ENCODE measurements at places on chromosomes 1 and 21.

- DNase-seq: peak; percentile 62
Observed at GRCh38 chr1:198699167-198700015, 60.6 kb downstream of the PTPRC start.

- peak; percentile 53 for DNase-seq
Observed at GRCh38 chr1:93585059-93585966, 96.3 kb downstream of the BCAR3 start.

DNA sequence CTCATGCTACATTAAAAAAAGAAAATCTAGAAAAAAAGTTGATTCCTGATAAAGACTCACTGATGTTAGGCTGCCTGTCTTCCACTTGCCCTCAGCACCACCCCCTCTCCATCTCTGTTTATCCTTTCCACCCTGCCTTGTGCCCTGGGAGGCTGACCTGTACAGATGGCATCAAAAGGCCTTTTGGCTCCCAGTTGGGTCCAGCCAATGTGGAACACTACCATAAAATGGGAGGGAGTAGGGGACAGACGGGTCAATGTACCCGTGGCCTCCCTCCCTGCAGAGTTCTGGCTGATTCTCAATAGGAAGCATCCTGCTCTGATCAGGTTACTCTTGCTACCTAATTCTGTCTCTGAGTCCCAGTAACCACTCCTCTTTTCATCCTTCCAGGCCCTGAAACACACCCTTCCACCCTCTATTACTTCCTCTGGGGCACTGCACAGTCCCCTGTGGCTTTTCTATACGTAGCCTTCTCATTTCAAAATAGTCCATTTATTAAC, 300.0 kb downstream of the HHIPL2 start:
- DNase-seq: no peak

- DNase-seq: peak; percentile 42
Observed at GRCh38 chr1:231407547-231408396, 14.3 kb downstream of the EGLN1 start.

GRCh38 chr1:76336931-76337371, 262.4 kb downstream of the ST6GALNAC3 start:
- peak; percentile 82 for DNase-seq

DNA sequence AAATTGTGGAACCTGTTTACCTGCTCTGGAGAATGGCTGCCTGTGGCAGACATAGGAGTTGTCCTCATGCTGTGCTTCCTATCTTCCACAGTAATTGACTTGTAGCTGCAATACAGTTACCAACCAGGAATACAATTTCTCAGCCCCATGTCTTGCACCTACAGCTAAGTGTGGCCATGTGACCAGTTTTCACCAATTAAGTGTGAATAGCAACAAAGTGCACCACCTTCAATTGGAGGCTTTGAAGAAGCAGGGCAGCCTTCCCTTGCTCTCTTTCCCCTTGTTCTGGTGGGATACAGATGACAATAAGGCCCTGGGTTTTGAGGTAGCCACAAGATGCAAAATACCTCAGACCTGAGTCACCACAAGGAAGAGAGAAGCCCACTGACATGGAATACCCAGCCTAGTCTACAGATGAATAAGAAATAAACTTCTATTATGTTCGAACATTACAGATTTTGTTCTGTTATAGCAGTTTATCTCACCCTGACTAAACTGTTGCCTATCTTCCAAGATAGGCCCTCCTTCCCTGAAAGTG, 70.2 kb upstream of the S1PR1 start:
- DNase-seq: peak; percentile 50

- DNase-seq: no peak
Observed at GRCh38 chr1:88029142-88029541, 654.9 kb upstream of the PKN2 start.

- DNase-seq: no peak
Observed at GRCh38 chr1:23337869-23338268, 6.2 kb downstream of the HNRNPR start.

- DNase-seq: no peak
Observed at GRCh38 chr1:14083706-14084105, 383.7 kb downstream of the PRDM2 start.

GRCh38 chr1:228360533-228361313, 45.9 kb downstream of the TRIM11 start:
- no peak for DNase-seq

DNA sequence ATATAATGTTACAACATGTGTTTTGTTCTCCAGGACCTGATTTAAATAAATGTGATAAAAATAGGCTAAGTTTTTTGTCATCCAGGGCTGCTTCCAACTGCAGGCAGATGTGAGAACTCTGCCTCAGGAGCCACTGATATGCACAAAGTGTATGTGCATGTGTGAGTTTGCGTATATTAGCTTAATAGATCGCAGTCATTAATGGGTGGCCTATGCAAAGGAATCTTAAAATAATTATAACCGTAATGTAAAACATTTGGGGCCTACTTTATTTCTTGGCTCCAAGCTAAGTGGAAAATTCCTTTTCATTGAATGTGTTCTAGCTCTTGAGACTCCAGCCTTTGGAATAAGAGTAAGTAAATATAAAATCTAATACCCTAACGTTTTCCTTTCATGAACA, 16.8 kb downstream of the DHX9 start:
- no peak for DNase-seq

GRCh38 chr1:156462954-156463795, 37.4 kb downstream of the MEF2D start:
- DNase-seq: no peak

DNA sequence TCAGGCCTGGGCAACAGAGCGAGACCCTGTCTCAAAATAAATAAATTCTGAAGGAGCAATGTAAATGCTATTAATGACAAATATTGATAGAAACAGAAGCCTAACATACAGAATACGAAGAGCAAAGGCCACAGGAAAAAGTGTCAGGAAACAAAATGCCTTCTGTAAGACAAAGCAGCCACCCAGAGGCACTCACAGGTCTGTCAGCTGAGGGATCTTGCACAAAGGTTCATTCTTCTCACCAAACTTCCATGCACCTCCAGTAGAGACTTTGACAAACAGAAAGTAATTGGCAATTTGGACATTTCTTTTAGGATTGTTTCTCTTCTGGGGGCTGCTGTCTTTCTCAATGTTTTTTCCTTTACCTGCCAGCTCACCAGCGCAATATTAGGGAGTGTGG, 1.2 kb upstream of the ALDH9A1 start:
- no peak for DNase-seq

DNA sequence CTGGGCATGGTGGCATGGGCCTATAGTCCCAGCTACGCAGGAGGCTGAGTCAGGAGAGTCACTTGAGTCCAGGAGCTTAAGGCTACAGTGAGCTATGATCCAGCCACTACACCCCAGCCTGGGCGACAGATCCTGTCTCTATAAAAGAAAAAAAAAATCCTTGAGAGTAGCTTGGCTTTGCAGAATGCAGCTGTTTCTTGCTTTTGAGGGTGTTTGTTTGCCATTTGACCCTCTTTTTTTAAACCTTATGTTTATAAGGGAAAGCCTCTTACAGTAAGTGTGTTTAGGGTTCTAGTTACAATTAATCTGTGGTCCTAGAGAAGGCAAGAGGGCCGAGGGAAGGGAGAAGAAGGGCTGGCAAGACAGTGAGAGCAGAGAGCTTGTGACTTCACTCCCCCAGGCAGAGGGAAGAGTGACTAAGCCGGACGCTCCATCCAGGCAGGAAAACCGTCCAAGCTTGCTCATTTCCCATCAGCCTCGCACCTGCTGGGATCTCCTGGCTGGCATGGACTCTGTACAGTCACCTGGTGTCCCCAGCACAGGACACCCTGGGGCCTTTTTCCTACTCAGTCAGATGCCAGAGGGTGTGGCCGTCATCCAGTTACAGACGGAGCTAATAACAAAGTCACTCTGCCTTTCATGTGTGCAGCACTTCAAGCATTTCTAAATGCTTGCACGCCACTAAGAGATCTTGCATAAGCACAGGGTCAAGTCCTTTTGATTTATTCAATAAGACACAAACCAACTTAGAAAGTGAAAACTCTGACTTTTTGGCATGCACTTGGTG, 55.5 kb upstream of the PSEN2 start:
- DNase-seq: peak; percentile 68

DNA sequence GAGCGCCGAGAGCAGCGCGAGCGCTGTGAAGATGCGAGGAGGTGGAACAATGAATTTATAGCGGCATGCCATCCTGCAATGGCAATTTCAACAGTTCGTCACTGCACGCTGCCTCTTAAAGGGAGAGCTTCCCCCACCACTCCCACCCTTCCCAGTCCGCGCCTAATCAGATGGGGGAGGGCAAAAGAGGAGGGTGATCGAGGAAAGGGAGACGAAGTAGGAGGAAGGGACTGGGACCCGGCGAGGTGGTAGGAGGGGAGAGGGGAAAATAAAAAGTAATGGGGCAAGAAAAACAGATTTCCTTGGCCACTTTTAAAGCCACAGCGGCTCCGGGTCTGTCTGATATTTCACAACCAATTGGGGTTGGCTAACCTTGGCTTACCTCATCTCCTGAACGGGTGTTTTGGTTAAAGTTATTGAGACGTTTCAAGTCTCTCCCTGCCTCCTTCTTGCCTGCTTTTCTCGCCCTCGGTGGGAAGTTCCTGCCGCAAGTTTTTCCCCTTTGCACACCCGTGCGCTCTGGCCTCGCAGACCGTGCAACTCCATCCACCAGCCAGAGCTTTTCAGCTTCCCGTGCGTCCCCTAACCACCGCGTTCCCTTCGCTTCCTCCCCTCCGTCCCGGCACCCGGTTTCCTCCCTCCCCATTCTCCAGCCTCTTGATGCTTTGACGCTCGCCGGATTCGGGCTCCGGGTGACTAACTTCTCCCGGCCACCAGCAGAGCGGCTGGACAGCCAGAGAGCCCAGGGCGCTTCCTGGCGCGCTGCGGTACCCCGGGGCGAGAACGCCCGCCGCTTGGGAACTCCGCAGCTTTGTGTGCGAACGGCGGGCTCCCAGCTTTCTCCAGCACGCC, at the start of gene ADAMTS5:
TSS of gene ADAMTS5 (minus strand) at position 27 of the 852 bp plus-strand sequence. CDS start 697 bp downstream, outside the sequence.
- peak; percentile 67 for DNase-seq

DNA sequence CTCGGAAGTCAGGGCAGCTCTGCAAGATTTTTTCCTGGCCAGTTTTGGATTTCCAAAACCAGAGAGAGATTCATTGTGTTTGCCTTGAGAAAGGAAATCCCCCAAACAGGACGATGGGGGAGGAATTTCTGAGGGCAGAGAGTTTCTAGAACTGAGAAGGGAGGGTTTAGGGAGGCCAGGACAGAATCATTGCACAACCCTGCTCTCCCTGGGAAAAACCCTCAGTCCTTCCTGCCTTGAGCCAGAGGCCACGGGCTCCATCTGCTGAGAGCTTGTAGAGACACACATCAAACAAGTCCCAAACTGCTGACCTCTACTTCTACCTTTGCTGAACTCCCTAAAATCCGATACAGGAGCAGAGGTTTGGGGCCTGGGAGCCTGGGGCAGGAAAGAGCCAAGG, 99.7 kb downstream of the NMNAT2 start:
- DNase-seq: peak; percentile 84

DNA sequence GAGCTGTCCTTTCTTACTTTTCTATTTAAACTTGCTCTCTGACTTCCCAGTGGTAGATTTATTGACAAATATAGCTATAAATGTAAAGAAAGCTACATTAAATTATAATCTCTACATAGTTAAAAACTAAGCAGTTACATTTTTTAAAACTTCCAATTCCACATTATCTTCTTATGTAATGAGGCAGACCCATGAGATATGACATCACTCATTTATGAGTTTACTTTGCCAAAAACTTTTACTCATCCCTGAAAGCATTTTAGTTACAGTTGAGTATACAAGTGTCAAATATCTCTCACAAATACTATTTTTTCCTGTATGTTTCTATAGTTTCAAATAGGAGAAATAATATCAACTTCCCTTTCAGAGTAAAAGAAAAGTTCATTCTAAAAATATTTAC, 3.8 kb downstream of the NMNAT2 start:
- DNase-seq: no peak

- DNase-seq: no peak
Observed at GRCh38 chr1:6008696-6009095, 16.5 kb upstream of the NPHP4 start.

DNA sequence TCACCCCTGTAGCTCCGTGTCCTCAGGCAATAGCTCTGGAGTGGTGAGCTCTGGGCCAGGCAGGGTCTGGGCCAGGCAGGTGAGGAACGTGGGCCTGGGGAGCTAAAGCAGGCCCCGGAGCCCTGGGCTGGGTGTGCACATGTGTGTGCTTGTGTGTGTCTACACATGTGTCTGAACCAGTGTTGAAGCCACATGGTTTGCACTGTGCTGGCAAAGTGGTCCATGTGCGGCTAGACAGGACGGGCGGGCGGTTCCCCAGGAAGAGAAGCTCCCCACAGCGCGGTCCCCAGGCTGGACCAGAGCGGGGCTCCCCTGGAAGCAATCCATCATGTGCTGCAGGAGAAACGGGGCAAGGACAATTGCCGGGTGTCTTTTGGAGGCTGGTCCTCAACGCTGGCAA, 84.2 kb downstream of the PRDM16 start:
- no peak for DNase-seq

- DNase-seq: peak; percentile 36
Observed at GRCh38 chr1:184610876-184611595, 143.6 kb downstream of the EDEM3 start.

GRCh38 chr1:225825607-225826007, 15.7 kb downstream of the EPHX1 start:
- no peak for DNase-seq

All from astrocyte of the hippocampus (primary cell).